ENCODE measurements at places on chromosomes 6 and 20.

- DNase-seq = no peak
Observed at GRCh38 chr6:1552296-1552761, 57.4 kb upstream of the FOXC1 start.

DNA sequence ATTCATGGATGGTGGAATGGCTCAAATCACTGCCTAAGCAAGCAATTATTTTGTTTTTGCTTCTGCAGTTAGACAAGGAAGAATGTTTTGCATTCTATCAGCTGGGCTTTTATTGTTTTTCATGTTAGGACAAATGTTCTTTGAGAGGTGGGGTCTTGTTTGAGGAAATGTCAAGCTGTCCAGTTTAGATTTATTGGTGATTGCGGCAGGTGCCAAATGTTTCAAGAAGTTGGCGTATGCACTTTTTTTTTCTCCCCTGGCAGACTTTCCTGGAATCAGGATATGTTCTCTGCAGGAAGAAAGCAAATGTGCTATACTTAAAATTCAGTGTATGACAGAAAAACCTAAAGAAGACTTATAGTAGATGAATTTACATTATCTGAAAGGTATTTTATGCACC lies 81.0 kb upstream of the JAG1 start:
- no peak for DNase-seq

- no peak for DNase-seq
Observed at GRCh38 chr6:26065952-26066380, 21.3 kb upstream of the HFE start.

GRCh38 chr6:21295506-21296240 lies 297.9 kb upstream of the SOX4 start:
- no peak for DNase-seq

DNA sequence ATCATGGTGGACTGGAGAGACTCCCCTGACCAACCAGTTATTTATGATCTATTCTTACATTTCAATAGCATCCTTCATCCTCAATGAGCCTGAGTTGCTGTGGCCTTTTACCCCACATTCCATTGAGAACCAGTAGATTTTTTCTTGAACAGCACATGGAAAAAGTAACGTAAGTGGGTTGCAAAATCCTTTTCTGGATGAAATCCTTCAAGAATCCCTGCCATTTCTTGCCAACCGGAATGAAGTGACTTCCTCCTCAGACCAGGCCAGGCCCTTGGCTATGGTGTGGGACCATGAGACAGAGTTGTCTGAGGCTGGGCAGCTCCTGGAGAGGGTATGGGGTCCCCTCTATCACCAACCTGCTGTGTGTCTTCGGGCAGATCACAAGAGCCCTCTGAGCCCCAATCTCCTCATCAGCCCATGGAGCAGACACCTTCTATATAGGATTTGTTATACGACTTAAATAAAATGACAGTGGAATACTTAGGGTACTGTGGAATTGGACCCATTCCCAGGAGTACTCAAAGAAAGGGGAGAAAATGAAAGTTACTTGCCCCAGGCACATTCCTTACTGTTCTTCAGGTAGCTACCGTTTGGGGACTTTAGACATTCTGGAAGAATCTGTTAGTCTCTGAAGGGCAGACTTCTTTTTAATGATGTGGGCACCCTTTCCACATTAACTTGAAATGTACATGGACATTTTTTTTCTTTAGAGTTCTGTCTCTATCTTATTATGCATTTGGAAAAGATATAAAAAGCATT lies 10.9 kb downstream of the EYA2 start:
- no peak for DNase-seq

GRCh38 chr6:84095156-84095555 lies 61.6 kb downstream of the MRAP2 start:
- DNase-seq = no peak

DNA sequence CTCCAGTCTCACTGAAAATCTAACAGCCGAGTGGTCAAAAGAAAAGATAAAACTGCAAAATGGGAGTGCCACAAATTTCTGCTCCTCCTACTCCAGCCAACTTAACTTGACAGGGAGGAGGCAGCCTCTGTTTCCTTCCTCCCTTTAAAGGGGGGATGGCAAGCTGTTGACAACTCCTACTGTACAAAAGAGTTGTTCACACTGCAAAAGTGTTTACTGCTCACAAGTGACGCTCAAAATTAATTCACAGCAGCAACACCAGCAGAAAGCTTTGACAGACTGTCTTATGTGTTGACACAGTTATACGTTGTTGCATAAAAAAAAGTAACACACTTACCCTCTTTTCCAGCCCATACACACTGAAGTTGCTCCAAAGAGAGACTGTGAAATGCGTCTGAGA lies 169.8 kb downstream of the BACH2 start:
- DNase-seq = no peak

GRCh38 chr6:141347086-141347485 lies 785.6 kb upstream of the GJE1 start:
- DNase-seq = no peak

DNA sequence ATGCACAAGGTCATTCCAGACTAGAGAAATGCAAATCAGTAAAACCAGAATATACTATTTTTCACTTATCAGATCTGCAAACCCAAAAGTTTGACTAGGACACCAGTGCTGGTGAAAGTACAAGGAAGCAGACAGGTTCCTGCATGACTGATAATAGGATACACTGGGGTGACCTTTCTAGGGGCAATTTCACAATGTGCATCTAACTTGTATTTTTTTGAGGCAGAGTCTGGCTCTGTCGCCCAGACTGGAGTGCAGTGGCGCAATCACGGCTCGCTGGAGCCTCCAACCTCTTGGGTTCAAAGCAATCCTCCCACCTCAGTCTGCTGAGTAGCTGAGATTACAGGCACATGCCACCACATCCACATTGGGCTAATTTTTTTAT lies 11.4 kb downstream of the COMMD7 start:
- DNase-seq = no peak

GRCh38 chr6:118476551-118476950 lies 71.5 kb upstream of the PLN start:
- no peak for DNase-seq

GRCh38 chr6:51865176-51865575 lies 222.2 kb downstream of the PKHD1 start:
- no peak for DNase-seq

GRCh38 chr6:150201772-150202329 lies 59.0 kb downstream of the PPP1R14C start:
- no peak for DNase-seq

- DNase-seq = no peak
Observed at GRCh38 chr6:14059791-14060436, 57.7 kb upstream of the CD83 start.

DNA sequence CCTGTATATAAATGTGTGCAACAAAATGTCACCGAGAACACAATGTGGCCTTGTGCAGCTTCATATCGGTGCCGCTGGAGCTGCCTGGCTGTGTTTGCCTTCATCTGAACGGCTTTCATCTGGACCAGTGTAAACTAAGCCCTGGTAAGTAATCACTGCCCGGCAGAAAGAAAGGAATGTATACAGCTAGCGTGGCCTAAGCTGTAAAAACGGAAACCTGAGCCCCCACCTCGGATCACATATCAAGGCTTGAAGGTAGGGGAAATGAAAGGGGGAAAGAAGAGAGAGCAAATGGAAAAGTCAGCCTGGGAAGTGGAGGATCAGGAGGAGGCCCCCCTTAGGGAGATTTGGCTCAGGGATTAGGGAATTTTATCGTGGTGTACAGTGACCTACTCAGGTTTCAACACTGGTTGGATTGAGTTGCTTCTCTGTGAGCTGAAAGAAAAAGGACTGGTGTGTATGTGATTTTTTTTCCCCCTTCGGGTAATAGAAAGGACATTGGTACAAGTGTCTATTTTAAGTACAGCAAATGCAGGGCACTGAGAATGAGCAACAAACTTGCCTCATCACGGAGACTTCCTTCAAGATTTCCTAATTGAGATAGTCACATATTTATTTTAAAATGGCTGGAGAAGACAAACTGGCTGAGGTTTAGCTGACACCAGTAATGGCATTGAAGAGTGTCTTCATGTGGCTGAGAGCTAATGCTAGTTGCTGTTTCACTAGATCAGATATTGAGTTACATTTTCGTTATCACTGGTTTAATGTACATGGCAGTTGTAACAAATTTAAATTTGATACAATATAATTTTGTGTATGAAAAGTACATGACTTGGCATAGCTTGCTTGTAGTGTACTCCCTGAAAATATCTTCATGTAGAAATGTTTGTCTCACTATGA lies 3.5 kb downstream of the SOBP start:
- no peak for DNase-seq

- DNase-seq = no peak
Observed at GRCh38 chr6:1043458-1043836, 268.5 kb upstream of the FOXQ1 start.

DNA sequence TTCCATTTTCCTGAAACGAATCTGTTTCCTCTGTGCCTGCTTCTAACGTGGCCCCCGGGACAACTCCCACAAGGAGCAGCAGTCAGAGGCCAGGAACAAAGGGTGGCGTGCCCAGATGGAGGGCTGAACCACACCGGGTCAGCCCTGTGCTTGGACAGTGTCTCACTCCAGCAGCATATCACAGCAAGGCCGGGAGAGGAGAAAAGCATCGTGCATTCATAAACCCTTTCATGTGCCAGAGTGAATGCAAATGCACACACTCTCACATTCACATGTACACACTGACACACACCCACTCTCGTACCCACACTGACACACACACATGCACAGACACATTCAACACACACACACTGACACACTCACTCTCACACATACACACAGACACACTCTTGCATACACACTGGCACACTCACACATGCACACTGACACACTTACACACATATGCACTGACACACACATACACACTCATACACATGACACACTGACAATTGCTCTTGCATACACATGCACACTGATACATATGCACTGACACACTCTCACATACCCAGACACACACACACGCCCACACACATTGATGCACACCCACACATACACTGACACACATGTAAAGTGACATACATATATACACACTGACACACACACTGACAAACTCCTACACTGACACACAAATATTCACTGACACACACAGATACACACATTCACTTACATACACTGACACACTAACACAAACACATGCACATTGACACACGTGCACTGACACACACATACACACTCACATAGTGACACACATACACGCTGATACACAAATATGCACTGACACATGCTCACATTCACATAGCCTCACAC lies 237.0 kb downstream of the LRFN2 start:
- DNase-seq = no peak

DNA sequence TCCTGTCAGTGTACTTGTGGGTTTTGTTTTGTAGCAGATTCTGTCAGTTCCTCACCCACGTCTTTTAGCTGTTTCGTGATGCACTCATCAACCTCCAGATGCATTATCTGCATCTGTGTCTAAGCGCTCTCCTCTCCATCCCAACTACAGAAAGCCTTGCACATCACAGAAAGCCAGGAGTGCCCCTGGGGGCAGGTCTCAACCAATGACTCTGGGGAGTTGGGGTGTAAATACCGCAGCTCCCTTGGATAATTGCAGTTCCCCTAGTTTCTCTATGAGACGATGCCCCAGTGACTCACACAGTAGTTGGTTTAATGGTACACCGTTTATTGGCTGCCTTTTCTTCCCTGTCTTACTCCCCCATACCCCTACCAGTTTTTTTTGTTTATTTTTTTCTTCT lies 158.1 kb downstream of the SOX4 start:
- no peak for DNase-seq
